Left lobe of liver (tissue), 2 donors: ENCODE measurements at places on chromosomes 1 and 21. TPM values are rescaled to one million over a fixed set of nuclear protein-coding genes. Genes with fewer than 3 reads are reported as not detected.
A peak's percentile ranks its signal among the peaks of the same experiment; 100 is the strongest.

- no peak for DNase-seq
Measured at GRCh38 chr21:45109831-45110492, 35.6 kb downstream of the ADARB1 start.

DNA sequence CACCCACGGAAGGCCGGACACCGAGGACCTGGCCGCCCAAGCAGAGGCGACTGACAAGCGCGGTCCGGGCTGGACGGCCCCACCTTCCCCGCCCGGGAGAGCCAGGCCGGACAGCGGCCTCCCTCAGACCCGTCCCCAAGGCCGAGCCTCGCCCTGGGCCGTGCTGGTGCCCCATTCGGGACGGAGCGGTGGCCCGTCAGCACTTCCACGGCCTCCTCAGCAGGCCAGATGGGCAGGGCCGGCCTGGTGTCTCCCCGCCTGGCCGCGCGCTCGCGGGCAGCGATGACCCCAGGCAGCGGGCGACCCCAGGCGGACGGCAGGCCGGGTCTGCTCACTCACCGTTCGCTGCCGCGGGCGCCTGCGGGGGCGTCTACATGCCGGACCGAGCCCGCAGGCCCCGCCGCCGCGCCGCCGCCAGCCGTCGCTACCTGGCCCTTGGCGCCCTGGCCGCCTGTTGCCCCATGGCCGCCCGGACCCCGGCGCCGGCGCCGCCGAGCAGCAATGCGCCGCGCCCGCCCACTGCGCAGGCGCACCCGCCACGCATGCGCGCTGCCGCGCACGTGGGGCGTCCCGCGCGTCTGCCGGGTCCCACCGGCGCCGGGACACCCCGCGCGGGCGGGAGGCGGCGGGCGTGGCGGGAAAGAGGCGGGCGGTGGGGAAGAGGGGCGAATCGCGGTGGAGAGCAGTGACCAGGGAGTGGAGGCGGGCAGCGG is at the start of gene NADK:
Gene NADK, minus strand, starts transcription at position 521 of the 713 bp plus-strand sequence. CDS start 13,064 bp downstream, outside the sequence.
- peak; percentile 84 for DNase-seq

Gene IVL
- not detected for total RNA-seq

DNA sequence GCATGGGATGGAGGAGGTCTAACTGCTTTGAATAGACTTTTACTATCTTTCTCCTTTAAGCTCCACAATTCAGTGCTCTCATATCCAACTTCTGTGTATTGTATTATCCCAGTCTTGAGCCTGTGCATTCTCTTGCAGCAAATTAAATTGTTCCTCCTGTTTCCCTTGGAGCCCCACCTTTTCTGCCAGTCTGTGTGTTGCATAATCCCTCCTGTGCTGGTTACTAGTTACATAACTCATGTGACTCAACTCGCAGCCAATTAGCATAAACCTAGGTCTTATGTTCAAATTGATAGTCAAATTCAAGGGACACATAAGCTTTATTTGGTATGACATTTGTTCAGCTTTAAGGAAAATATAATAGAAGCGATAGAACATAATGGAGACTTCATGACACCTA is 1863.5 kb downstream of the MRPL39 start:
- no peak for DNase-seq

GRCh38 chr1:213457186-213457585 is 406.1 kb downstream of the RPS6KC1 start:
- no peak for DNase-seq

- peak; percentile 59 for DNase-seq
Measured at GRCh38 chr1:211326528-211327345, at the start of gene TRAF5. Gene TRAF5 (plus strand): TSS chr1:211326833. CDS start chr1:211353240, 26,407 bp downstream.

GRCh38 chr1:221031458-221032203 is 152.4 kb downstream of the HLX start:
- no peak for DNase-seq

- DNase-seq, result no peak
Measured at GRCh38 chr1:81921344-81921743, 120.6 kb downstream of the ADGRL2 start.

GRCh38 chr1:7538033-7538432 is 233.1 kb upstream of the VAMP3 start:
- DNase-seq, result no peak

Gene CORT
- total RNA-seq, result not detected

DNA sequence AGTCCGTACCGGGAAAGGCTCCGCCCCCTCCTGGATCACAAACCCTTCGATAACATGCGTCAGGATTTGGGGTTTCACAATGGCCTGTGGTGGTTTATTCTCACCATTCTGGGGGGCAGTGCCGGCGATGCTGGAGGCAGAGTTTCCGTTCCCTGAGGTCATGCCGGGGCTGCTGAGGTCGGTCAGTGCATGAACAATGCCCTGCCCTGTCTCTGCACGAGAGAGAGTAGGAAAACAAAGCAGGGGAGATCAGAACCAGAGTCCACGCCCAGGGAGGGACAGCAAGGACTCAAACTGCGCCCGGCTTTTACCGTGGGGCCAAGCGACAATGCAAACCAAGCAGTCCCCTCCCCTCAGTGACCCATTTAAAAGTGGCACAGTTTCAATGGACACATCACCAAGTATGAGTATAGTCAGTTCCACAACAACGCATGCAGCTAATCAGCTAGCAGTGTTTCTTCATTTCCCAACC is 13.2 kb upstream of the A3GALT2 start:
- DNase-seq, result peak; percentile 73

- no peak for DNase-seq
Measured at GRCh38 chr1:157600236-157600635, 2.4 kb upstream of the FCRL4 start.

GRCh38 chr1:114149211-114149610 is 4.5 kb downstream of the SYT6 start:
- DNase-seq, result no peak

GRCh38 chr1:205774198-205775014 is 876 bp downstream of the RAB29 start:
- DNase-seq, result peak; percentile 48

Gene HFM1
- 0.35 TPM for total RNA-seq

DNA sequence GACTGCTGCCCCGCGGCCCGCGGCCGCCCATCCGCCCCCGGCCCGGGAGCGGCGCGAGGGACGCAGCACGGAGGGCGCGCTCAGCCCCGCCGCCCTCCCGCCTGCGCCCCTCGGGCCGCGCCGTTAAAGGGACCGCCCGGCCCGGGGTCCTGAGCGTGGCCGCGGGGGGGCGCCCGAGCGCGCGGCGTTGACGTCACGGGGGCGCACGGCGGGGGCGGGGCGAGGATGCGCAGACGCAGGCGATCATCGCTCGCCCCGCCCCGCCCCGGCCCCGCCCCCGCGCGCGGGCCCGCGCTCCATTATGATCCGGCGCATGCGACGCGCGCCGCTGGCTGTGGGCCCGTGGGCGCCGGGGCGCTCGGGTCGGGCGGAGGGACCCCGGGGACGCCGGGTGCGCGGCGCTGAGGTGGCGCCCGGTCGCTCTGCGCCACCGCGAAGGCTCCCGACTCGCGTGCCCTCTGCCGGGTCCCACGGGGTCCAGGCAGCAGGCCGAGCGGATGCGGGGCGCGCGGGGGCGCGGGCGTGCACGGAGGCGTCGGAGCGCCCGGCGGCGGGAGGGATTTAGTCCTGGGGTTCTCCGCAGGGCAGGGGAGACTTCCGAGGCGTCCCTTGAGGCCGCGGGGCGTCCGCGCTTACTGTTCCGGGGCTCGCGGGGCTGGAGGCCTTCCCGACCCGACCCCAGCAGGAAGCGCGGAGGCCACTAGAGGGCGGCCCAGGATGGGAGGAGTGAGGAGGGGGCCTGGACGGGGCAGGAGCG is at the start of gene DVL1:
Gene DVL1, minus strand, starts transcription at position 163 of the 757 bp plus-strand sequence. CDS start 353 bp downstream, outside the sequence.
- peak; percentile 70 for DNase-seq

GRCh38 chr1:39657402-39657801 is 14.5 kb downstream of the NT5C1A start:
- no peak for DNase-seq

- DNase-seq, result no peak
Measured at GRCh38 chr1:12587981-12588640, 29.9 kb downstream of the DHRS3 start.

GRCh38 chr1:156064615-156065014 is 3.7 kb downstream of the RAB25 start:
- DNase-seq, result no peak

DNA sequence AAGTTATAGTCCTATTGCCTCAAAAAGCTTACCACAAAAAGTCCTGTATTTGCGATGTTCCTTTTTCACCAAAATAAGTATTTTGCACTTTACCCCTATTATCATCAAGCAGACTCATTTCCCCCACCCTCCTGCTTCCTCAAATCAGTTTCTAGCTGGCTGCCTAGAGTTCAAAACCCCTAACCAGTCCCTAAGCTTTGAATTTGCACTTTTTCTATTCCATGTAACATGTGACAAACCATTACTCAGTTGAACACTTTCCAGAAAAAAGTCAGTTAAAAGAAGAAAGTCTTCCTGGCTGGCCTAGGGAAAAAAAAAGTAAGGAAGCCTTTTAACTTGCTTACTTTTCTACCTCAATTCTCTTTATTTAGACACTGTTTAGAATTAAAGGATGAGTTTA is 8.2 kb downstream of the CEP170 start:
- no peak for DNase-seq

DNA sequence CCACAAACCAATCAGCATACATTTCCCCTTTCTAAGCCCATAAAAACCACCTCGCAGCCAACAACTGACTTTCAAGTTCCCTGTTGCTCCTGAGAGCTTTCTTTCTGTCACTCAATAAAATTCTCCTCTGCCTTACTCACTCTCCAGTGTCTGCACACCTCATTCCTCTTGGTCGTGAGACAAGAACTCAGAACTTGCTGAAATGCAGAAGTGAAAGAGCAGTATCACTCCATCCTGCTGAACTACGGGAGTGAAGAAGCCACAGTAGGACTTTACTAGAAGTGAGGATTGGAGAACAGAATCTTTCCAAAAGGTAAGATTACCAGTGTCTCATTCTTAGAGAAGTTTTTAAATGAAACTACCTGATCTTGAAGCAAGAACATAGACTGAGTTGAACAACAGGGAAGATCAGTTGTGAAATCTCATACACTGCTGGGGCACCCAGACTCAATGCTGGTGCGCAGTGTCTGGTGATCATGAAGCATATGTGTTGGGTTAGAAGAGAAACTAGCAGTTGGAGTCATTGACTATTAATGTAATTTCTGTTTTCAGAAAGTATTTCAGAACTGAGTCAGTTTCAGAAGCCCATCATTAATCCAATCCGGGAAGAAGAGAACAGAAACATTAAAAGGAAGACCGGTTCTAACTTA is 726.9 kb upstream of the TMPRSS15 start:
- no peak for DNase-seq

Gene SLC35F3
- total RNA-seq, result 0.08 TPM

DNA sequence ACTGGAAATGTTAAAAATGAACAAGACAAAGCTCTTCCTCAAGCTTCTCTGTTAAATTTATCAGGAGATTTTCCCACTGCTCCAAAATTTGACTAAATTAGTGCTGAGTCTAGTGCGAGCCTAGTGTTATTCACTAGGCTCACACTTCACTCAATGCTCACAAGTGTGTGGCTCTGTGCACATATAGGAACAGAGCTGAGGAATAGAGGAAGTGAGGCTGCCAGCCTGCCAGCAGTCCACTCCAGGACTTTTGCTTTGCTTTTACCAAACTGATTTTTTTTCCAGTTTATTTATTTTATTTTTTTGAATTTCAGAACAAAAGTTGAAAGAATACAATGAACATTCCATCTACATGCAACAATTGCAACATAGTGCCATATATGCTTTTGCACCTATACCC is 87.2 kb downstream of the VAV3 start:
- no peak for DNase-seq

Gene PROK1
- not detected for total RNA-seq

GRCh38 chr21:21612466-21612865 is 614.3 kb downstream of the NCAM2 start:
- no peak for DNase-seq

Gene ST6GALNAC5
- not detected for total RNA-seq

Gene SELP
- total RNA-seq, result 0.78 TPM

DNA sequence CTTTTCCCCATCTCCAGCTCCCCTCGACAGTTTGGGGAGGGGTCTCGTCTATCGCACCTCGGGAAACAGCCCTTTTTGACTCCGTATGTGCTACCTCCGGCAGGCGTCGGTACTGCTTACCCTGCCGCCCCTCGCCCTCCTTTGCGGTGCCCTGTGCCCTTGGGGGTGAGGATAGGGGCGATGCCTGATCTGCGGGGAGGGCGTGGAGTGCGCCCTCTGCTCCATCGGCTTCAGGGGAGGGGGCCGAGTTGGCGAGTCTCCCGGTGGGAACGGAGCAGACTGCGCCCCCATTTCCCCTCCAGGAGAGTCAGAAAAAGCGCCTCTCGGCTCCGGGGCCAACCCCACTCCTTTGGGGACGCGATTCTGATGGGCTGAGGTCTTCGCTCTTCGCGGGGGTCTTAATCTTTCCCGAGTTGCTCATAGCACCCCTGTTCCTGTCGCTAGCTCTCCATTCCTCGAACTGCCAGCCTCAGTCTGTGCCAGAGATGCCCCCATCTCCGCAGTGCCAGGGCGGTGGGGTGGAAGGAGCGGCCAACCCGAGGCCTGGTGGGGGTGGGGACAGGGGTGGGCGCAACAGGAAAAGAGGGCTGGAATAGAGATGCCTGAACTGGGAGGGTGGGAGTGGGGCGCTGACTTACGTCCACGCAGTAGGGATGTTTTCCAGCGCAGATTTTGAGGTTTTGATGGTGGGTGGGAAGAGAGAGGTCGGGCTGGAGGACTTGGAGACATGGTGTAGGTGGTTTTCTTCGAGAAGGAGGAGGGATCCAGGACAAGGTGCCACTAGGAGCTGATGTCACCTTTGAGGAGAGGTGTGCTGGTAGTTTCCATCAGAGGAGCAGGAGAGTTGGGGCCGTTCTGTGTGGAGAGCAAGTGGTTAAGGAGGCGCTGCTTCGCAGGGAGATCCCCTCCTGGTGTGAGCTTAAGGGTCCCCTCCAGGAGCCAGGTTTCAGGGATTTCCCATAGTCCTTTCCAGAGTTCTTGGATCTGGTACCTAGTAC is 674 bp downstream of the PPFIA4 start:
- DNase-seq, result peak; percentile 51

DNA sequence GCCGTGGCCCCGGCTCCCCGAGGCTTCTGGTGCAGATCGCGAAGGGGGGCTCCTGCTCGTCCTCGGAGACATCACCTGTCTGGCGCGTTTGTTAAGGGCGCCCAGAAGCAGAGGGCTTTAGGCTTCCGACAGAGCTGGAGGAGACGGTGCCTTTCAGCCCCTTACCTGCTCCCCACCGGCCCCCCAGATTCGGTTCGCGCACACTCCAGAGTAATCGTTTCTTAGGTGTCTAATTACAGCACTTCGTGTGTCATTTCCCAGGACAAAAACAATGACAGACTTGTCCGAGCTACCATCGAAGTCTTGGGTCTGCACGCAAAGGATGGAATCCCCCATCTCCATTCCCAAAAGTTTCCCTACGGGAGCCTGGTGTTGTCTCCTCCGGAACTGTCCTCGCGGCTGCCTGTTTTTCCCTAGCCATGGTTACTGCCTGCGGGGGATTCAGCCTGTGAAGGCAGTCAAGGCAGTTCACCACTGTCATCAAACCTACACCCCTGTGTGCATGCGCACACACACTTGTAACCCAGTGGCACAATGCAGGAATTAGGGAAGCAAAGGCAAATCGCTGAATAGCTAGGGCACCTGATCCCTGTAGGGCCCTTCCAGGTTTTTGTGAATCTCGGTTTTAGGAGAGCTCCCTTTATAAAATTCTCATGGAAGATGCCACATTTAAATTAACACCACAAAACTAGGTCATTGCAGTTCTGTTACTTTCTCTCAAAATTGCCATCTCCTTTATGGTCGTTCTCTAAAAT is 738 bp upstream of the CDC42BPA start:
- DNase-seq, result peak; percentile 52

GRCh38 chr21:43679951-43680350 is 20.6 kb downstream of the RRP1B start:
- DNase-seq, result no peak

Gene SPRR2B
- total RNA-seq, result not detected

GRCh38 chr1:26542771-26543451 is 13.3 kb downstream of the RPS6KA1 start:
- DNase-seq, result no peak

Gene RPTN
- total RNA-seq, result not detected

Gene MIXL1
- not detected for total RNA-seq
